Hematopoietic multipotent progenitor cell treated with erythropoietin and hydrocortisone succinate and interleukin-3 and kit ligand, for 17 days (in vitro differentiated cells): ENCODE measurements at places on chromosomes 16 and 17.

GRCh38 chr16:27112093-27112811 lies 45.5 kb downstream of the C16orf82 start:
- no peak for DNase-seq

GRCh38 chr16:67372664-67373063 lies 20.6 kb downstream of the TPPP3 start:
- DNase-seq = peak; percentile 16

DNA sequence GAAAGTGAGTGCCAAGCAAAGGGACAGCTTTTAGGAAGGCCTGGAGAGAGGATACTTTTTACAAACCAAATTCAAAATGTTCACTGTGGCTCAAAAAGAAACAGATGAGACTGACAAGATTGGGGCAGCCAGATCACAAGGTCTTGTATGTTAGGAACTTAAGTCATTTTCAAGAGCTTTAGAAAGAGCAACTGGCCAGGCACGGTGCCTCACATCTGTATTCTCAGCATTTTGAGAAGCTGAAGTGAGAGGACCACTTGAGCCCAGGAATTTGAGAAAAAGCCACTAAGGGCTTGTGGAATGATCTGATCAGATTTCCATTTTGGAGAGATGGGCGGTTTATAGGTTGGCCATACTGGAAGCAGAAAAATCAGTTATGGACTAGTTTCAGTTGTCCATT lies 17.2 kb downstream of the SPAG9 start:
- peak; percentile 4 for DNase-seq

GRCh38 chr16:55443434-55444346 lies 35.3 kb upstream of the MMP2 start:
- DNase-seq = no peak

DNA sequence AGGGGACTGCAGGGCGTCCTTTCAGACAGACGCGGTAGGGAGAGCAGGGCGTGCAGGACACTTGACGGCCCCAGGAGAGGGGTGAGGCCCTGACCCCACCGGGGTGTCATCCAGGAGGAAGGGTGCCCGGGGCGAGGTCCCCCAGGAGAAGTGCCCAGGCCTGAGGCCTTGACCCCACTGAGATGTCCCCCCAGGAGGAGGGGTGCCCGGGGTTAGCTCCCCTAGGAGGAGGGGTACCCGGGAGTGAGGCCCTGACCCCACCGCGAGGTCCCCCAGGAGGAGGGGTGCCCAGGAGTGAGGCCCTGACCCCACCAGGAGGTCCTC lies 27.2 kb upstream of the METRNL start:
- DNase-seq = no peak

- no peak for DNase-seq
Observed at GRCh38 chr17:73987395-73987794, 216.1 kb upstream of the RPL38 start.

GRCh38 chr17:78896091-78896833 lies 6.7 kb downstream of the CEP295NL start:
- DNase-seq = no peak

DNA sequence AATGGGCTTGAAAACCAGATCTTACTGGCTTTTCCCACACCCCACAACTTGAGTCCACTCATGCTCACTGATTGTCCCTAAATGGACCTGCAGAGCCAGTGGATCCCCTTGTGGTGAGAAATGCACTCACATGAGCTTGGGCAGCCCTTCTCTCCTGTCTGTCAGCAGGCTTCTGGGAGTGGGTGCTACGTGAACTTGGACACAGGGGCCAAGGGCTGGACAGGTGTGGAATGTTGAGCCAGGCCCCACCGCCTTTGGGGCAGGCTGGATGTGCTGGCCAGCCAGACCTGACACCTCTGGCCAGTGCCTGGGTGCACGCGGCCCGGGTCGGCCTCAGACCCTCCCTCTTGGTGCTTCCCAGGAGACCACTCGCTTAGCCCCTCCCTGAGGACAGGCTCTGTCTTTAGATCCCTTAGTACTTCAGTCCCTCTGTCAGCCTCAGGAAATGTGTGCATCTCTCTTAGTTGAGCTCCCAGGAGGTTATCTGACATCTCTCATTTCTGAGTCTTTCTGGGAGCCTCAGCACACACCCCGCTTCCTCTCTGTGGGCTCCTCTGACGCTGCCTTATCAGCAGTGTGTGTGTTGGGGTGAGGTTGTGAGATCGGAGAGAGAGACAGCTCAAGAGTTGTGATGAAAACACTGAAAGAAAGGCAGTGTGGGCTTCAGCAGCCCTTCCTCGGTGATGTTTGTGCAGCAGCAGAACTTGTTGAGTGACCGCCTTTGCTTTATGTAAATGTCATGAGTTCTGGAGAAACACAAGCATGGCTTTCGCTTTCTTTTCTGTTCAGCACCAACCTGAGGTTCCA lies 117.0 kb downstream of the RAB11FIP4 start:
- peak; percentile 79 for DNase-seq

DNA sequence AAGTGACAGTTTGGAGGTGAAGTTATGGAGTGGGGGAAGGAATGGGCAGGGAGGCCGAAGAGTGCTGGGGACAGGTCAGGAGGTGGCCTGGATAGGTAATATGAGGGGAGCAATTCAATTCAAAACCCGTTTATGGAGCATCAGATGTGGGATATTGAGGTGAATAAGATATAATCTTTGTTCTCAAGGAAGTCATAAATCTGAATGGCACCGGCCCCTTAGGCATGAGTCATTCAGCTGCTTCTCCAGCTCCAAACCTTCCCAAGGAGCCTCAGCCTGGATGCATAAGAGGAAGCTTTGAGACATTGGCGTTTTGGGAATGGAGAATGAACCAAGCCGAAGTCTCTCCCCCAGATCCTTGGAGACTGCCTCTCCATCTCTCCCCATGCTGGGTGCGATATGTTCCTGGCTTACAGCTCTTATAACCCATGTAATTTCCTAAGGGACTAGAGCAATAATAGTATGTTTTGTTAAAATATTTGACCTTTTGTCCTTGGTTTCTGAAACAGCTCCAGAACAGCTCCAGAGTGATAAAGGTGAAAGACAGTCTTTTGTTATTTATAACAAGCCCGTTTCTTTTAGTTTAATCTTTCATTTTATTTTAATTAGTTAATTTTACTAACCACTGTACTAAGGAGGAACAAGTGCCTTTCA lies 1.7 kb downstream of the TUBG2 start:
- DNase-seq = no peak

DNA sequence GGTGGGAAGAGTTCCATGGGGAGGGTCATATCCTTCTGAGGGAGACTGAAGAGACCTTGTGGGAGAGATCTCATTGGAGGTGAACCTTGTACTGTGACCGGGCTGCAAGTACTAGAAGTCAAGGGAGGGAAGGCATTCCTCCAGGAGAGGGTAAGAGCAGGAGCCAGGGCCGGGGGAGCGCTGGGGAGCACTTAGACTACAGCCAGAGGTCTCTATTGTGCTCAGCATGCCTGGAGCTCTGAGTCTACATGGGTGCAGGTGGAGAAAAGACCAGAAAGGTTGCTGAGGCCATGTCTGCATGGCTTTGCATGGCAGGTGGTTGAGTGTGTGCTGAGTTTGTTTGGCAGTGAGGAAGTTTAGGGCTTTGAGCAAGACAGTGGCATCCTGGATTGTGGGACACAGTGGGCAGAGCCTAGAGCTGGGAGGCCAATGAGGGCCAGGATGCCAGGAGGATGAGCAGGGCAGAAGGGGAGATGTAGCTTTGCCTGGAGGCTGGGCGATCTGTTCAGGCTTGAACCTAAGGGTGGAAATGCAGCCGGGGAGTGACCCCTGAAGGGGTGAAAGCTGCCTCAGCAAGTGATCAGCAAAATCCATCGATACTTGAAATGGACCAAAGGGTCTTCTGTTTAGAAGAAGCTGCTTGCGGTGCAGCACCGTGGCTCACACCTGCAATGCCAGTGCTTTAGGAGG lies 317.4 kb upstream of the TNRC6C start:
- DNase-seq = no peak

GRCh38 chr17:42566883-42567573 lies at the start of gene MLX:
TSS of gene MLX (plus strand) at chr17:42567100. CDS start at chr17:42567125, 25 bp downstream.
- peak; percentile 98 for DNase-seq

- DNase-seq = no peak
Observed at GRCh38 chr16:55856950-55857349, 18.2 kb downstream of the CES5A start.

DNA sequence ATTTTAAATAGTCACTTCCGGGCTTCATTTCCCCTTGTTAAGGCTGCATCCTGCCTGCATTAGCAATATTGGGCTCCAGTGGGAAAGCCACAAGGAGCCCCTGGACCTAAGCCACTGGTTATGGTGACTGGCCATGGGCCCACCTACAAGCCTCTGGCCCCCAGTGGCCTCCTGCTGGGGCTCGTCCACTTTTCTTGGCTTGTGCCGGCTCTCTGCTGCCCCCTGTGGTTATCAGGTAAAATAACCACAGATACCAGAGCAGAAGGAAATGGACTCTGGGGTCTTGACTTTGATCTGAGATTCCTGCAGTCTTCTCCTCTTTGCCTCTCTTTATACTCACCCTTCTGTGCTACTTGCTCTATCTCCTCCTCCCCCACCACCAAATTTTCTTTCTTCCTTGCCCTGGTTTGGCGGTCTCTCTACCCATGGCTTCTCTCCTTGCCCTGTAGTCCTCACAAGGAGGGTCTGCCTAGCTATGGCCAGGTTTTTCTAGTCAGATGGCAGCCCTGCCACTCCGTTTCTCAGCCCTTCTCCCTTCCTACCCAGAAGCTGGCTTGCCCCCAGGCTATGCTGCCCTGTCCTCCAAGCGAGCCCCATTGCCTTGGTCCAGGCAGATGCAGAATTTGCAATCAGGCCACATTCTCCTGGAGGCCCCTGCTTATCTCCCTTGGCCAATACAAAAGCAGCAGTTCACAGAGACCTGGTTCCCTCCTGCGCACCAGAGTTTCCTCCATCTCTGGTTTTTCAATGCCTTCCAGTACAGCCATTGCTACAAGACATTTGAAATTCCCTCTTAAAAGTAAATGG lies 82.9 kb upstream of the RCVRN start:
- peak; percentile 27 for DNase-seq

DNA sequence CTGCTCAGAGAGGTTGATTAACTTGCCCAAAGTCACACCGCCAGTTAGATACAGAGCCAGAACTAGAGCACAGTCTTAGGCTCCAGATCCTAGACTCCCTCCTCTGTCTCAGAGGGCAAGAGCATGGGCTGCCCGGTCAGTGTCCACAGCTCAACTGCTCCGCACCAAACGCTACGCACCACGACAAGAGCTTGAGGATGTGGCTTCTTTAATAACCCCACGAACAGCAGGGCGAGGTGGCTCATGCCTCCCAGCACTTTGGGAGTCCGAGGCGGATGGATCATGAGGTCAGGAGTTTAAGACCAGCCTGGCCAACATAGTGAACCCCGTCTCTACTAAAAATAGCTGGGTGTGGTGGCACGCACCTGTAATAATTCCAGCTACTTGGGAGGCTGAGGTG lies 21.4 kb downstream of the FA2H start:
- no peak for DNase-seq

- DNase-seq = no peak
Observed at GRCh38 chr16:68310437-68310773, 341 bp downstream of the SLC7A6OS start.

DNA sequence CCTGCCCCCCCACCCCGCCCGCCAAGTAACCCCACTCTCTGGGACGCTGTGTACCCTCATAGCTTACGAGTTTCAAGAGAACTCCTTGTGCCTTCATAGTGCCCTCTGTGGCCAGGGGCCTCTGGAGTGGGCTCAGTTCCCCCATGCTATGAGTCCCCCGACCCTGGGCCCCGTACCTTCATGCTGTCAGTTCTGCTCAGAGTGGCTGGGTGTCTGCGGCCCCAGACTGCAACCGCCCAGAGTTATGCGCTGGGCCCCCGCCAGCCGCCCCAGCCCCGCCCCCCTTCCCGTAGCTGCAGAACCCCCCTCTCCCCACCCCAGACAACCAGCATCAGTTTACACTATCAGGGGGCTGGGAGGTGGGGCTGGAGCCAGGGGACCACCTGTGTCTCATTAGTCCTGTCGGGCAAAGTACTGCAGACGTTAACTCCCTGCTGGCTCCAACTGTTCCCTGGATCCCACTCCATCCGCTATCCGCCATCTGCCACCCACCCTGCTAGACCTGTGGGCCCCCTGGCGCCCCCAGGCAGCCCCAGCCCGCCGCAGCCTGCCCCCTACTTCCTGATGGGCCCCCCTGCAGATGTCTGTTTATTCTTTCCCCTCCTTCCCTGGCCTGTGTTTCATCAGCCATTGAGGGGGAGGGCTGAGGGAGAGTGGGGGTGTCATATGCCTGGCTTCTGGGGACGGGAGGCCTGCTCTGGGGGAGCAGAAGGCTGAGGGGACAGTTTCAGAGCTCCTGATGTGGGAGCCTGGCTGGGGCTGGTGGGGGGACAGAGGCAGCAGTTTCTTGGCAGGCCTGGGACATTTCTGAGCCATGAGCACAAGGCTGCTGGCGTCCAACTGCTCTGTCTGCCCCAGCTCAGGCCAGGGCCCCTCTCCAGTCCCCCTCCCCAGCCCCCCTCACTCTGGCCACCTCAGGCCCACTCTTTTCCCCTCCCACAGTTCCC lies at the start of gene MFAP4:
MFAP4 (minus strand) TSS at position 217 of the 947 bp plus-strand sequence; CDS start at position 182, 35 bp downstream.
- no peak for DNase-seq

DNA sequence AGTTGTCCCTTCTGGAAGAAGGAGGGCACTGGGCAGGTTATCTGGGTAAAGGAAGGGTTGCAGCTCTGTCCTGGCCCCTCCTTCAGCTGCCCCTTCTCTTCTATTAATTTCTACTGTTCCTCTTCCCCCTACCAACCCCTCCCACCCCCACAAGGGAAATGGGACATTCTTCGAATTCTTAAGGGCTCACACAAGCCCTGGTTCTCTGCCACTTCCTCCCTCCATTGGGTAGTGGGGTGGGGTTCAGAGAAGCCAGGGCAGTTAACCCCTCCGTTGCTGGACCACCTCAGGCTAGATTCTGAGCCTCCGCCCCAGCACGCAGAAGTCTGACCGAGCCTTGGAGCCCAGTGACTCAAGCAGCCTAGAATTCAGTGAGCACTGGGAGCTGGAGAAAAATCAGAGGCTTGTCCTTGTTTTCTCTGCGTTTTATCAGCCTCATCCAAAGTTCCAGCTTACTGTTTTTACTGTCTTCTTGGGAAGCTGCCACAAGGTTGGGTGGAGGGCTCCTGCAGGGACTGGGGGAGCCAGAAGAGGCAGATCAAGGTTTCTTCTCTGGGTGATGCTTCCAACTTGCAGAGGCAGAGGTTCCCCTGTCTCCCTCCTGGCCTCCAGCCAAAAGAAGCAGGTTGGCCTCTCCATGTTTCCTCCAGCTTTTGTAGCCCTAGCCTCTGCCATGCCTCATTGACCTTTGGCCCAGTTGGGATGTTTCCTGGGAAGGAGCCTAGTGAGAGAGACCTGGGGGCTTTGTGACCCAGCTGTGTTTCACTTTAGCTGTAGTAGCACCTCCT lies 10.2 kb downstream of the LASP1 start:
- peak; percentile 21 for DNase-seq

DNA sequence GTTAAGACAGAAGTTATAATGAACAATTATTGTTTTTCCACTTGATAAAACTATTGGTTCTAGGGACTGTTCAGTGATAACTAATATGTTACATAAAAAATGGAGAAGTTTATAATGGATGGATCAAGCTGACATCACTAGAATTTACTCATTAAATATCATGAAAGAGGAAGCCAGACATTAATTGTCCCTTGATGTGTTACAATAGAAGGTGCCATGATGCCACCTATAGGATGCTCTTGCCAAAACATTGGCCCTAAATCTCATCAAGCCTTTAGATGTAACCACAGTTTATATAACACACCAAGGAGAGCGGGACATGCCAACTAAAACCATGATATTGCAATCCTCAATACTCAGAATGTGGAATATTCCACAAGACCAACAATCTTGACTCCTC lies 147.9 kb upstream of the MON1B start:
- no peak for DNase-seq
